ENCODE measurements at places on chromosomes 13 and 19.

DNA sequence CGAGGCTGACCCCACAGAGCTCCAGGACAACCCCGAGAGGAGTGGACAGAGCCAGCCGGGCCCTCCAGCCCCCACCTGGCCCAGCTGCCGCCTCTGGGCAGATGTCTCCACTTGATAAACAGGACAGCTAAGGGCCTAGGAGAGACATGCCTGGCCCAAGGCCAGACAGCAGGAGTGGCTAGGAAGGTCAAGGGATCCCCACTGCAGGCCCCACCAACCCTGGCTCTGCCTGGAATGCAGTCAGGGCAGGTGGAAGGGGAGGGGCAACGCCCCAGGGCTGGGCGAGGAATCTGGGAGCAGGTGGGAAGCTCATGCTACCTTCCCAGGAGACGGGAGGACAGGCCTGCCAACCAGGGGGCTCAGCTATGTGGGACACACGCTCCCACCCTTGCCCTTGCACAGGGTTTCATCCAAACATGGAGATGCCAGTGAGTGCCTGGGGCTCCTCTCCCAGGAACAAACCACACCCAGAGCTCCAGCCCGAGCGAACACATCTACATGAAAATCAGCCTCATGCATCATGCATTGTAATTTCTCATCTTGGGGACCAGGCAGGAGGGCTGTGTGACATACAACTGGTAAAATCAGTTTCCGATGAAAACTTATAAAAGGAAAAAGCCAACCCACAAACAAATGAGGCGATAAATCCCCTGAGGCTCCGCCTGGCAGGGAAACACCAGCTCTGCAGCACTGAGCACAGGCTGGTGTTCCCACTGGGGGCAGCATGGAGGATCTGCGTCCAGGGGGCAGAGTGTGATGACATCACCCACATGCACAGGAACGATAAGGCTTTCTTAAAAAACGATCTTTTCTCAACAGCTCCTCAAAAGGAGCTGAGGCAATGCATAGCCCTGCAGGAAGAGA lies 25.0 kb downstream of the SH3GL1 start:
- DNase-seq: no peak

- DNase-seq: no peak
Observed at GRCh38 chr13:83709426-83710132, 172.7 kb downstream of the SLITRK1 start.

GRCh38 chr13:48222358-48223301 lies 10.4 kb upstream of the ITM2B start:
- DNase-seq: no peak

- DNase-seq: peak; percentile 90
Observed at GRCh38 chr19:1383312-1384084, at the start of gene NDUFS7. TSS of gene NDUFS7 (plus strand) at chr19:1383907. CDS start at chr19:1383927, 20 bp downstream.

- DNase-seq: no peak
Observed at GRCh38 chr19:31715249-31715945, 366.2 kb upstream of the TSHZ3 start.

- DNase-seq: no peak
Observed at GRCh38 chr13:107807306-107808073, 407.8 kb downstream of the LIG4 start.

GRCh38 chr13:51435002-51435578 lies 17.7 kb downstream of the INTS6 start:
- no peak for DNase-seq

- DNase-seq: no peak
Observed at GRCh38 chr19:39360599-39360998, 18.4 kb downstream of the SAMD4B start.

GRCh38 chr13:41299316-41300094 lies 11.6 kb upstream of the NAA16 start:
- DNase-seq: no peak

- DNase-seq: no peak
Observed at GRCh38 chr13:33556828-33557227, 261.1 kb upstream of the RFC3 start.

- DNase-seq: no peak
Observed at GRCh38 chr13:40368127-40368891, 298.1 kb downstream of the FOXO1 start.

DNA sequence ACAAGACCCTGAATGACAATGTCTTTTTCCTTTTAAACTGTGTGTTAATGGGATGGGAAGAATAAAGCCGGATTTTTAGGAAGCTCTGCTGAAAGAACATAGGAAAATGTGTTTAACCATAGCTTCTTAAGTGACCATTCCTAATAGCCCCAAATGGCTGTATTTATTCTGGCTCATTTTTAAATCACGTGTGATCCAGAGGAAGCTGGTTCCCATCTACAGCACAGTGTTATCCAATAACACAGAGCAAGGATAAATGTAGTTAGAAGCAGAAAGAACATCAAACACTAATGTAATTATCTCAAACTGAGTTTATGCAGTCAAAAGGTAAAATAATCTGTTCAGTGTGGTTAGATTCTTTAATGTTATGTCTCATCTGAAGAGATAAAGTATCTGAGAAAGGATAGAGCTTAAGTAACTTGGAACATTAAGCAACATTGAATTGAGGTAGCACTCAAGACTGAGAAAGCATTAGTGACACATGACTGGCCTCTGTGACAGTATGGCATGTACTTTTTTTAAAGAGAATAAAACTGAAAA lies 853.3 kb downstream of the GPC5 start:
- no peak for DNase-seq

- DNase-seq: no peak
Observed at GRCh38 chr13:112669881-112670499, 19.8 kb upstream of the ATP11A start.

DNA sequence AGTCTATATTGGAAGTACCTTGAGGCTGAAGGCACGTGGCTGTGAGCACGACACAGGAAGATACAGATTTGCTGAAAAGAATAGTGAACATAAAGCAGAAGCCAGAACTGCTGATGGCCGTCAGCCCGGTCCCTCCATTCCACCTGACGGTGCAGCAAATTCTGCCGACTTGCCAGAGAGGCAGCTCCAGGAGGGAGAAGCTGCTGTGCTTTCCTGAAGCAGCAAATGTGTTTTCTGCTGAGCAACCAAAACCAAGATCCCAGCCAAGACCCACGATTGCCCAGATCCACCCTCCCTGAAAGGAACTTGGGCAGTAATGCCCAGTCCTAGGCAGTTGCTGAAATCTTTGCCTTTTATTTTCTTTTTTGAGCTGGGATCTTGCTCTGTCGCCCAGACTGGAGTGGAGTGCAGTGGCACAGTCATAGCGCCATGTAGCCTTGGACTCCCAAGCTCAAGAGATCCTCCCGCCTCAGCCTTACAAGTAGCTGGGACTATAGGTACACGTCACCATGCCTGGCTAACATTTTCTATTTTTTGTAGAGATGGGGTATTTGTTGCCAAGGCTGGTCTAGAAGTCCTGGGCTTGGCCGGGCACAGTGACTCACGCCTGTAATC lies 7.0 kb upstream of the RCN3 start:
- DNase-seq: peak; percentile 40

- DNase-seq: no peak
Observed at GRCh38 chr13:79847882-79848592, 367.1 kb downstream of the NDFIP2 start.

DNA sequence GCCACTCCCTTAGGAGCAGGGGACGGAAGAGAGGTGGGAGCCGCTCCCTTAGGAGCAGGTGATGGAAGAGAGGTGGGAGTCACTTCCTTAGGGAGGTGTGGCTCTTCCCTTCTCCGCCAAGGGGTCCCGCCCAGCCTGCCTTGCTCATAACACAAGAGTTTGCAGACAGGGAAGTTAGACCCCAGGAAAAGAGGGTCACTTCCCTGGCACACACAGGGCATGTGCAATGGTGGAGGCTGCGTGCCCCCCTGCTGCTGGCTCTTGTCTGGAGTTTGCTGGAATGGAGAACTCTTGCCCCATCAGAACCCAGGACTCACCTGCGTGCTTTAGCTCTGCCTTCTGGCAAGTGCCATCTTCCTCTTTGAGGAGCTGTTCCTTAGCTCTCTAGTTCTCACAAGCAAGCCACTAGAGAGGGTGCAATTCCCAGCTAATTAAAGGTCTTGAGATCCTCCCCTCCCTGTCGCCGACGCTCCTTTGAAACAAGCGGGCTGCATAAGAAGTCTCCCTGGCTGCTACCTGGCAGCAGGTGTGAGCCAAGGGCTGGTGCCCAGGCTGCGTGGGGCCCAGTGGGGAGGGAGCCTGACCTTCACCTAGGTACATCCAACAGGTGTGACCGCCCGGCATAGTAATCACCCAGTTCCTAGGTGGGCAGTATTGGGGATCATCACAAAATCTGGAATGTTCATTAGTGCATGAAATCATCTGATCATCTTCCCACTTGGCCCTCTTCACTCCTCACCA lies 281.6 kb downstream of the ZNF536 start:
- no peak for DNase-seq

DNA sequence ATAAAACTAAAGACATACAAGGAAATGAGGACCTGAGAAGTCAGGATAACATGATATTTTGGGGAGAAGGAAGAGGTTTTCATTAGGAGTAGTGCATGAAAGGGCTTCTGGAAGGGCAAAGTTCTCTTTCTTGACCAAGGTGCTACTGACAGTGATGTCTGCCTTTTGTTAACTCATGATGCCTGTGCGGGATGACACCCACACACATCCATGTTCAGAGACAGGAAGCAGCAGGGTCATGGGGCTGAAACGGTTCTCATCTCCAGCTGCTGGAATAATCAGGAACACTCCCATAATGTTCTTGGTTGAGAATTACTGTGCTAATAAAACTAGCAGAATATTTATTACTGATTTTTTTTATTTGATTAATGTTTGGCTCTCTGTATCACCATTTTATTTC lies 29.1 kb downstream of the KCNC3 start:
- DNase-seq: no peak

DNA sequence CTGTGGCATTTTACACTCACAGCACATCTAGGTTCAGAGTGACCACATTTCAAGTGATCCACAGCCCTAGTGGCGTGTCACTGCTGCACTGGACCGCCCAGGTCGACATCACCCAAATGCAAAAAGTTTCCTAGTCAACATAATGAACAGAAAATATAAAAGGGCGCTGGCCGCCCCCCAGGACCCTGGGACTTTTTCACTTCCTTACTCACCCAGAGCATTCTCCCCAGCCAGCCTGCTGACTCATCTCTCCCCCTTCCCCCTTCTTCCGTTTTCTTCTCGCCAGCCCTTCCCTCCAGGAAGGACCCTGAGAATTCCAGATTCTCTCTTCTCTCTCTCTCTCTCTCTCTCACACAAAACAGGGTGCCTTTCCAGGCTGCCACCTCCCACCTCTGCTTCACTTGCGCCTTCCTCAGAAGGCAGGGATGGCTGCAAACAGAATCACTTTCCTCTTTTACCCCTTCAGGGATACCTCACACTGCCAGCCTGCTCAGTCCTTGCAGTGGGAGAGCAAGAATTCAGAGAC lies 21.0 kb upstream of the GRWD1 start:
- DNase-seq: no peak

- DNase-seq: no peak
Observed at GRCh38 chr19:4705413-4706131, 18.1 kb downstream of the DPP9 start.

DNA sequence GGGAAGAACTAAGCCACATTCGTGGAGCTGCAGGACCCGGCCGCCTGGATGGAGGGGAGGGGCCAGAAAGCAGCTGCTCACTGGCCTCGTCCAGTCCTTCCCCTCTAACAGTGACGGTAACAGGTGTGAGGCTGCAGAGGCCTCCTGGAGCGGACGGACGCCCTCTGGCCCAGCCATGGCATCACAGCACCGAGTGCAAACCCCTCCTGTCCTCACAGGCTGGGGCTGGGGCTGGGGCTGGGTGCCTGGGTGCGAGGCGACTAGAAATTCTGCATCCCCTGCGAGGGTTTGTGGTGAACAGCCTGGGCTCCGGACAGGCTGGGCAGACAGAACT lies 3.6 kb downstream of the MICOS13 start:
- DNase-seq: no peak

DNA sequence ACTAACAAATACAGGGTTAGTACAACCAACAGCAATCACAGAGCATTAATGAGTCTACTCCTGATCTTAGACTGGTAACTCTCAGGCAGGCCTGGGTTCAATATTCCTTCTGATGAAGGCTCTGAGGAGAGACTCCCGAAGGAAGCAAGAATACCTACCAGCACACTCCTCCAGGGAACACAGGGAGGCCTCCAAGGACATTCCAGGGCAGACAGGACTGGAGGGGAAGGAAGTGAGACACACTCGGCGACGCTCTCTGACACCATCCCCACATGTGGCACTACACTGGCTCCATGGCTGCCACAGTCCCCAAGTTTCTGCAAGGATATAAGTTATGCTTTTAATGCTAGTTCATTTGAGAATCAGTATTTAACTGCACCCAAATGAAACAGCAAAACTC lies 20.1 kb downstream of the THSD1 start:
- no peak for DNase-seq

DNA sequence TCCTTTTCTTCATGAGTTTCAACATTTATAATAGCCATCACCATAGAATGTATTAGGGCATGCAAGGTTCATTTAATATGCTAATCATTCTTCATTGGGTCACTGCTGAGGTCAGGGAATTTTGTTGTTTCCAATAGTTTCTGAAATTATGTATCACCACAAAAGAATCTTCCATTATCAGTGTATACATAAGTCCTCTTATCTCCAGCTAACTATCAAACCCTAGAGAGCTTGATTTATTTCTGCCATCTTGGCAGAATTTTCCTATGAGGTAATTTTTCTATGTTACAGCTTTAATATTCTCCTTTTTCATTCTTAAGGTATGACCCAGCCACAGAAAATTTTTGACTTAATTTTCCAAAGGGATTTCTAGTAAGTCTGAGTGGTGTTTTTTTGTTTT lies 415.0 kb upstream of the SLITRK1 start:
- no peak for DNase-seq

GRCh38 chr19:29263305-29264135 lies 50.6 kb upstream of the UQCRFS1 start:
- DNase-seq: peak; percentile 38

DNA sequence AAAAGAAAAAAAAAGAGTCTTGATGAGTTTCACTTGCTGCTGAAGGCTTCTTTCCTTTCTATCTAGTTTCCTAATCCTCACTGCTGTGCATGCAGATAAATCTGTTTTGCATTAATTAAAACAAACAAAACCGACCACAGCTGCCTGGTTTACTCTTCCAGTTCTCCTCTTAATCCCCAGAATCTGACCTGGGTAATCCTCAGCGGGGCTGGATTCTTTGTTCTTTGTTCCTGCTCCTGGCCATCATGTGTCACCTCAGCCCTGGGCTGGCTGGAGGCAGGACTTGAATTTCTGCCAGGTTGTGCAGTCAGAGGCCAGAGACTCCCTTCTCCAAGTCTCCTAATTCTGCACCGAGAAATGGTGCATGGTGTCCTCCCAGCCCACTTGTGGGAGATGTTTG lies 52.2 kb upstream of the CYP4F8 start:
- no peak for DNase-seq

GRCh38 chr13:96632536-96633320 lies 361.5 kb downstream of the OXGR1 start:
- DNase-seq: no peak

GRCh38 chr13:97630725-97631124 lies 196.8 kb downstream of the RAP2A start:
- no peak for DNase-seq

- DNase-seq: no peak
Observed at GRCh38 chr13:75079226-75079625, 402.7 kb downstream of the TBC1D4 start.
